ENCODE measurements at places on chromosomes 6 and 20.

DNA sequence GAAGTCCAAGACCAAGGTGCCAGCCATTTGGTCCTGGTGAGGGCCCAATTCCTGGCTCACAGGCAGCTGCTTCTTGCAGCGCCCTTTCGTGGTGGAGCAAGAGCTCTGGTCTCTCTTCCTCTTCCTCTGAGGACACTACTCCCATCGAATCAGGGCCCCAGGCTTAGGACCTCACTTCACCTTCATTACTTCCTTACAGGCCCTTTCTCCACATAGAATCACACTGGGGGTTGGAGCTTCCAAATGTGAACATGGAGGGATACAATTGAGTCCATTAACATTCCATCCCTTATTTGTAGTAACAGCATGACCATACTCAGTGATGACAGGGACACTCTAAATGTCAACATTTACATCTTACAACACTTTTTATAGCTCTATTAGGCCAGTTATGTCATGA, 2.3 kb downstream of the RAMACL start:
- no peak for DNase-seq

GRCh38 chr6:149990661-149991471, 27.1 kb downstream of the ULBP1 start:
- DNase-seq = no peak

GRCh38 chr6:143505537-143505936, 6.0 kb downstream of the FUCA2 start:
- no peak for DNase-seq

GRCh38 chr6:141658696-141659095, 474.0 kb upstream of the GJE1 start:
- DNase-seq = no peak

DNA sequence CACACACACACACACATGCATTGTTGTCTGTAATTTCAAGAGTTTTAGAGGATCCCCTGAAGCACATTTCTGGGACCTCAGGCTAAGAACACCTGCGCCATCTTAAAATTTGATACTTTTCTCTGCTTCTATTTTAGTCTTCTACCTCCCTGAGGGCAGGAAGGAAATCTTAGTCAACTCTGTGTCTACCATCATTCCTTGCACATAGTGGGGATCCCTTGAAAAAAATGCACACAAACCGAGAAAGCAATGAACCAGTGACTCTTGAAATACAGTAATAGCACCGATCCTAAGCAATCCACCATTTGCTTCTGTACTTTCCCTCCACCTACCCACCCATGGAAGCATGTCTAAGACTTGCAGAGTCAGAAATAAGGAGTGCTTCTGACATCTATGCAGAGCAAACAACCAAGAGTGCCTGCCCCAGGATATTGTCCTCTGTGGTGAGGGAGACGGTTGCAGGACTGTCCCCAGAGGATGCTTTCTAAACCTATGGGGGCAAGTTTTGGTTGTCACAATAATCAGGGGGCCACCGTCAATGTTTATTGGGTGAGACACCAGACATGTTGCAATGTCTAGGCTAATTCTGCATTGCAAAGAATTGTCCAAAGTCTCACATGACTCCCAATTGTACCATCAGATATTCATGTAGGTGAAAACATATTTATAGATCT, 208.0 kb upstream of the TAB2 start:
- no peak for DNase-seq

GRCh38 chr20:48003021-48003420, 217.7 kb upstream of the SULF2 start:
- no peak for DNase-seq
